ENCODE measurements at places on chromosomes 3 and 15.

- peak; percentile 35 for DNase-seq
Measured at GRCh38 chr3:20668411-20668810, 482.4 kb upstream of the SGO1 start.

DNA sequence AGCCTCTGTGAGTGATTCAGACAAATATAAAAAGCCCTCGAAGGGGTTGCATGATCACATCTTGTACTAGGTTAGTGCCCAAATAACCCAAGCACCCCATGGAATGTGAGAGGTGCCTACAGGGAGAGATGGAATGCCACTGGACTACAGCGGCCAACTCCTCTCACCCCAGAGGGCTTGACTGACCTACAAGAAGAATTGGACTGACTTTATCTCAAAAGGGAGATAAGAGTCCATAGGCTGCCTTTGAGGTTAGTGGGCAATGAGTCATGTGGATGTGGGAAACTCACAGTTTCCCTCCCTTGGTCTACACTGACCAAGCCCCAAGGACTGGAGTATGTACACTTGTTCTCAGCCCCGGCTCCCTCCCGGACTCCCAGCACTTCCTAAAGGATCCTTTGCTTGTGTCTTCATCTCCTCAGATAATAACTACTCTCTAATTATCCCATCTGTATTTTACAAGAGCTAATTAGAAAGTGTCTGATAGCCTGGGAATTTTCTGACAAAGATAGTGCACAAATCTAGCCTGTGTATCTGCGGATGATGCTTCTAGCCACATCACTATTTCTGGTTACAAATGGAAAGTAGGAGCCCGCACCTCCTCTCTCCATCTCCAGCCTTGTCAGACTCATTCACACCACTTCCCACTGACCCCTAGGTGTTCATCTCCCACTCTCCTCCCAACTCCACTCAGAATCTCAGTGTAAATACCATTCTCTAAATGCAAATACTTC, 547.8 kb upstream of the TBL1XR1 start:
- peak; percentile 56 for DNase-seq

GRCh38 chr15:56734013-56734635, 815 bp upstream of the ZNF280D start:
- no peak for DNase-seq

DNA sequence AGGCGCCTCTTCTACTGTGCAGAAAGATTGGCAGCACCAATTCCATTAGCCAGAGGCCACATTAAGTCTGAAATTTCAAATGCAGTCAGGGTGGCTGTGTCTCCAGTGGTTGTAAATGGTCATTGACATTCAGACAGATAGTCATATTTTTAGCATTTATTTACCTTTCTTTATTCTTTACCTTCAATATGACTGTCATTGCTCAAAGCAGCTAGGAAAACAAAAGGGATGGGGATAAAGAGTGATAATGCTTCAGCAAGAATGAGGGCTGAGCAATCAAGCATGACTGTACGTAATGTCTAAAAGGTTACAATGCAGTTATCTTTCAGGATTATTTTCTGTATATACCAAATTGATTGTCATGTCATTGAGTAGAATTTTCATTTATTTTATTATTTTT, 360.4 kb downstream of the EFHB start:
- DNase-seq, result no peak

GRCh38 chr15:93694033-93694432, 537.3 kb upstream of the MCTP2 start:
- DNase-seq, result peak; percentile 76

- no peak for DNase-seq
Measured at GRCh38 chr3:6079561-6080179, 781.2 kb upstream of the GRM7 start.

GRCh38 chr3:95508124-95508523, 1306.3 kb upstream of the EPHA6 start:
- DNase-seq, result no peak

DNA sequence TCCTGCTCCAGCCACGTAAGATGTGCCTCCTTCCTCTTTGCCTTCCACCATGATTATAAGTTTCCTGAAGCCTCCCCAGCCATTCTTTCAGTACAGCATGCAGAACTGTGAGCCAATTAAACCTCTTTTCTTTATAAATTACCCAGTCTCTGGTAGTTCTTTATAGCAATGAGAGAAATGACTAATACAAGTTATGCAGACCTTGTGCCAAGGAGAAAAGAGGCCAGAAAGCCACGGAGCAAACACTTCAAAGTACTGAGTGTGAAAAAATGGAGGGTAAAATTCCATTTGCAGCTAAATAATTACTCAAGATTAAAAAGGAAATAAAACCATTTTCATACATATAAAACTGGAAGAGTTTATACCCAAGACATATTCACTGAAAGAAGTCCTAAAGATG, 213.6 kb upstream of the LINGO1 start:
- DNase-seq, result no peak

- no peak for DNase-seq
Measured at GRCh38 chr15:33946152-33946551, 22.1 kb upstream of the CHRM5 start.

- peak; percentile 47 for DNase-seq
Measured at GRCh38 chr3:14583548-14584091, 43.5 kb upstream of the GRIP2 start.

DNA sequence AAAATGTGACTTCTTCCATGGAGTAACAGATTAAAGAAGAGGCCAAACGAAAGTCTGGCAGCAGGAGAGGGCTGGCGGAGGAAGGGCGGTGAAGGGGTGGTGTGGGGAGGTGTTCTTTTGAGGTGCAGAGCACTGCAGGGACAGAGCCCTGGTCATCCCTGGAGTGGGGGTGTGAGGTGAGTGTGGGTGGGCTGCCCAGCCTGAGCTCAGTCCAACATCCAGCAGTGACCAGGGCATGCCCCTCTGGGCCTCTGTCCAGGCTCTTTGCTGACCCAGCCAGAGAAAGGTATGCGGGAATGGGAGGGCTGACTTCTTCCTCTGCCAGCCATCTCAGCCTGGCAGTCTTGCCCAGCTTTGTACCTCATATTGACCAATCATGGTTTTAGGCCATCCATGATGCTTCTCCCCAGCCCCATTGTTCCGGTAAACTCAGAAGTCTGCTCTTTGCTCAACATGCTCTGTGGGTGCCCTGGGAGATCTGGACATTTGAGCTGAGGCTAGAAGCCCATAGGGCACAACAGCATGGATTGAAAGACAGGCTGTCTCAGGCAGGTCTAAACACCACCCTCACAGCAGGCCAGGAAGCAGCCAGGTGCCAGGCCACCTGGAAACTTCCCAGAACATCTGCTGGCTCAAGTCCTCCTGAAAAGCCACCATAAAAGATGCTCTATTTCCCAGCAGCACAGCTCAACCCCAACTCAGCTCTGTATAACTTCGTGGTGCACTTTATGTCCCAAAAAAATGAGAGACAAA, 25.9 kb upstream of the CXCR6 start:
- no peak for DNase-seq

GRCh38 chr3:144187531-144188210, 216.0 kb downstream of the DIPK2A start:
- DNase-seq, result peak; percentile 81

DNA sequence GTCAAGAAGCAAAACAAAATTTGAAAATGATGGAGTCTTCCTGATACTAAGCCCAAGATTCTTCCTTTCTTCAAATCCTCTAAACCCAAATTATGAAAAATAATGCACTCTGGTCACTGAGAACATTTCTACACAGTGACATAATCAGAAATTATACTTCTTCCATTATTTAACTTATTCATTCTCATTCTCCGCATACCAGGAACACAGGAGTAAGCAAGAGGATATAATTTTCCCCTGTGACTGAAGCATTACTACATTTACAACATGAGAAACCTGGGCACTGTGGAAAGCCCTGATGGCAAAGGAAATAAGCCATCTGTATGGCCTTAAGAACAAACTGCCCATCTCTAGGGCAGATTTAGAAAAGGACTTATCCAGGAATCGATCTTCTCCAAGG, 47.0 kb downstream of the EXD1 start:
- peak; percentile 34 for DNase-seq

DNA sequence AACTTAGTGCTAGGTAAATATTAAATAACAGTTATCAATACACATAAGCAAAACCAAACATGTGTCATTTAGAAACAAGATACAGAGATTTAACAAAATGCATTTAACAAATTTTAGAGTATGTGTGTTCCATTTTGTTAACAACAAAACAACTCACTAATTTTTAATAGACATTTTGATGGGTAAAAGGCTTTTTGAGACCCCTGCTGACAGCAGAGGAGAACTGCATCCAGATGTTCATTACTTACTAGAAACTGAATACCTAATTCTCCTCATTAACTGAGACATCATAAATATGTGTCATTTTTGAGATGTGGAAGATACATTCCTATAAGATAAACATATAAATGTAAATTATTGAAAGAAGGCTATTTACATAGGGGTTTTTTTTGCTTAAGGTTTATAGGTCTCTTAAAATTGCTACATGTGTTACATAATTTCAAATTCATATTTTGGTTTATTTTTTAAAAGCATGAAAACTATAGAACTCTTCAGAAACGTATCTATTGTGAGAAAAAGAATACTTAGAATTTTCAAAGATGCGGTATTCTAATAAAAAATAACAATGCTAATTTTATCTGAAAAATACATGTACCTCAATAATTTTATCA, 1009.8 kb downstream of the TUSC7 start:
- DNase-seq, result peak; percentile 44

- no peak for DNase-seq
Measured at GRCh38 chr3:16467393-16467792, 46.1 kb downstream of the RFTN1 start.

GRCh38 chr3:185176750-185177359, 24.0 kb upstream of the C3orf70 start:
- DNase-seq, result peak; percentile 37

DNA sequence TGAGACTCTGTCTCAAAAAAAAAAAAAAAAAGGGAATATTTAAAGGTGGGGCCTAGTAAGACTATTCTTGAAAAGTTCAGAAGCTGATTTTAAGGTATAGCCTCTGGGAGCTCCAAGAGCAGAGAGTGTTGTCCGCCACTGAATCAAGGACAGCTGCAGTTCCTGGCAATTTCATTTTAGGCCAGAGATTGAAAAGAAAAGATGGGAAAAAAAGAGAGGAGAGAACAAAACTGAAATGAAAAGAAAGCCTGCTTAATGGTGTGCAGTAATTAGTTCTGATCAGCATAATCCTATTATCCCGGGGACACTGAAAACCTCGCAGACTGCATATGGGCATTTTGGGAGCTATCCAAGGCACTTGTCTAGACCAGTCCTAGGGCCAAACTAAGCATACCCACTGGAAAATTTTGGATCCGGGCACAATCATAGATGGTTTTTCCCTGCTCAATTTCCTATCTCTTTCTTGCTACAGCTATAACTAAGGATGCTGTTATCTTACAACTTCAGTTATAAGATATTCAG, 43.2 kb downstream of the EHHADH start:
- DNase-seq, result no peak

DNA sequence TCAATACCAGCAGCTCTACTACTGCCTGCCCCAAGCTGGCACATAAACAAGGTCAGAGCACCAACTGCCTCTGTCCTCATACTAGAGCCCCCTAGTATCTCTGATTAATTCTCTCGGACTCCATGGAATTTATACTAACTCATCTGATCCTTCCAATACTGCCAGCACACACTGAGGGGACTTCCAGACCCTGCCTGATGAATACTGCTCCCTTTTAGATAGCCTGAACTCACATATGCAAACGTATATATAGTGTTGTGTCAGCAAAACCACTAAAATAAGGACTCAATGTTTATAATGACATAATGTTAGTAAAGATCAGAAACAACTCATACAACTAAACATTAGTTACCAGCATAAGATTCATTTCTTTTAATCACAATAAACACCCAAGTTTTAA, 25.0 kb downstream of the CEP70 start:
- DNase-seq, result no peak

DNA sequence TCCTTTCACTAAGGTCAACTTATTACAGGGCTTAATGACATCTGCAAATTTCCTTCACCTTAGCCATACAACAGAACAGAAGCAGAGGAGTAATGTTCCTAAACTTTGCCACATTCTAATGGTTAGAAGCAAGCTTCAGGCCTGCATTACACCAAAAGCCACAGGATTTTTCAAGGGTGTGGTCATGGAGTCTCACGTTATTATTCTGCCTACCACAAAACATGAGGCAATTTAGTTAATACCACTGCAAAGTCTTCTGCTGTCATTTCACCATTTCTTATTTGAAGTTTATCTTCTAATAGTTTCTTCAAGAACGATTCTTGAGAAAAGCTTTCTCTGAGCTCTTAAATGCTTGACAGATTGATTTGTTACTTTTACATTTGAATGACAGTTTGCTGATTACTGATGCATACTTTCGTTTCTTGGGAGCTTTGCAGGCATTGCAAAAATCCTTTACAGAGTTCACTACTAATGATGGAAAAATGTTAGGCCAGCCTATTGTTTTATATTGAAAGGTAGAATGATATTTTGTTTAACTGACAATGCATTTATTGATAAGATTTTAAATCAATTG, 1257.1 kb downstream of the NSUN3 start:
- peak; percentile 55 for DNase-seq

DNA sequence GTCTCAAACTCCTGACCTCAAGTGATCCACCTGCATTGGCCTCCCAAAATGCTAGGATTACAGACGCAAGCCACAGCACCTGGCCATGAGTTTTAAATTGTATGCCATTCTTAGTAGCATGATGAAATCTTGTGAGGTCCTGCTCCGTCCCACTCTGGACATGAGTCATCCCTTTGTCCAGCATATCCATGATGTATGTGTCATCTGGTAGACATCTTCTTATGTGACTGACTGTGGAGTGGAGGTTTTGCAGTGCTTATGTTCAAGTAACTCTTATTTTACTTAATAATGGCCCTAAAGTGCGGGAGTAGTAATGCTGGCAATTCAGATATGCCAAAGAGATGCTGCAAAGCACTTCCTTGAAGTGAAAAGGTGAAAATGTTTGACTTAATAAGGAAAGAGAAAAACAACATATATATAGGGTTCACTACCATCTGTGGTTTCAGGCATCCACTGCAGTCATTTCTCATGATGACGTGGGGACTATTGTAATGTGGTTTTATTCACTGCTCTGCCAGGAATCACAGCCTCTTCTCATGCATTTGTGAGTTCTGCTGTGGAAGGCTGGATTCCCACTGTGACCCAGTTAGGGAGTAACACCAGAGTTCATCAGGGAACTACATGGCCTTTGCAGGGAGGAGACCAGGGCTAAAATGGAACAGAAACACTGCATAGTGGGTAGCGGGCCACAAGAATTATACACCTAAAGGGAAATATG, 204.6 kb upstream of the STRIT1 start:
- DNase-seq, result peak; percentile 91

DNA sequence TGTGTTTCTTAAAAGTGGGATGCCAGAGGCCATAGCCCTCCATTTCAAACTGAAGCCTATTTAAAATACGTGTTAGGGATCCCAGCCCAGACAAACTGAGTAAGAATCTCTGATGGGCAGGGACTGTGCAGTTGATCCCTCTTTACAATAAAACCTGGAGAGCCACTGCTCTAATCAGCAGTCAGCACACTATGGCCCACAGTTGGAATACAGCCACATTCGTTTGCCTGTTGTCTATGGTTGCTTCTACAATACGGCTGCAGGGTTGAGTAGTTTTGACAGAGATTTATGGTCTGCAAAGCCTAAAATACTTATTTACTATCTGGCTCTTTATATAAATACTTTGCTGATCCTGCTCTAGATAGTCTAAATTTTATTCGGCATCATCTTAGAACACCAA, 32.4 kb downstream of the TJP1 start:
- DNase-seq, result no peak
